ENCODE measurements at places on chromosomes 1 and 21.

- no peak for DNase-seq
These were observed 202.9 kb downstream of the FMN2 start for GRCh38 chr1:240294566-240294965.

- DNase-seq = no peak
These were observed 10.4 kb downstream of the BATF3 start for GRCh38 chr1:212689196-212689725.

DNA sequence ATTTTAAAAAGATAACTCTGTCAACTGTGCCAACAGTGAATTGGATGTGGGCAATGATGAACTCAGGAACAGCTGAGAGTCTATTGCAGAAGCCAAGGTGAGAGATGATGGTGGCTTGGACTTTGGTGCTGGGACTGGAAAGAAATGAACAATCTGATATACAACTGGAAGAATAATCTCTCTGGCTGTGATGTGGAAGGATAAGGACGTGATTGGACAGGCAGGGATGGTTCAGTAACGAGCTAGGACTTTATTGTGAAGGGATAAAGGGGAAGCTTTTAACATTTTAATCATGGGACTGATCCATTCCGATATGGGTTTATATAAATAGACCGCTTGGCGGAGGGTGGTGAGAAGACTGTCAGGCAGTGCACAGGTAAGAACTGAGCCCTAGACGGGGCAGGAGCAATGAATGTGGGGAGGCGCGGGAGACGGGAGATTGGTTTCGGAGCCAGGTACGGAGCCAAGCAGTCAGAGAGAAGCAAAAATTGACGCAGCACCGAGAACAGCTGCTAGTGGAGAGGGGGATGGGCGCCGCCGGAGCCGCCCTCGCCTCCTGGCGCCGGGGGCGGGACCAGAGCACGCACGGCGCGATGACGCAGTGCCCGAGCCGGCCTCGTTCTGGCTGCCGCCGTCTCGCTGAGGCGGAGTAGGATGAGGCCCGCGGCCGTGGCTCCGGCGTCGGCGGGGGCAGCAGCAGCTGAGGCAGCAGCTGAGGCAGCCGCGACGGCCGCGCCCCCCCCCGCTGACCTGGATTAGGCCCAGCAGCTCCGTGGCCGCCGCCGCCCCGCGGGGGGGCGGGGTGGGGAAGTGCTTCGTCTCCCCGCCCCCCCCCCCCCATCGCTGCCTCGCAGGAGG is at the start of gene RNF11:
RNF11 (plus strand) TSS at position 601 of the 858 bp plus-strand sequence. CDS start 484 bp downstream, outside the sequence.
- DNase-seq = peak; percentile 75

GRCh38 chr1:205082431-205082830 is 1.8 kb downstream of the TMEM81 start:
- DNase-seq = no peak
